ENCODE measurements at places on chromosomes 2 and 18. TPM values are rescaled to one million over a fixed set of nuclear protein-coding genes. Genes with fewer than 3 reads are reported as not detected.

The LHCGR gene
- total RNA-seq = not detected

The DNAJC5G gene
- not detected for total RNA-seq

The OTOF gene
- total RNA-seq = 0.36 TPM

The NEB gene
- total RNA-seq = 0.53 TPM

GRCh38 chr2:16655905-16656642 lies 9.6 kb downstream of the CYRIA start:
- DNase-seq = peak; percentile 25

The SOX11 gene
- total RNA-seq = 176 TPM

GRCh38 chr2:239150125-239151011 lies 250.5 kb downstream of the HDAC4 start:
- no peak for DNase-seq

- DNase-seq = no peak
These were observed 46.2 kb downstream of the TFCP2L1 start for GRCh38 chr2:121238828-121239227.

The ASPRV1 gene
- 0.30 TPM for total RNA-seq

GRCh38 chr2:238132463-238133450 lies 5.7 kb upstream of the KLHL30 start:
- DNase-seq = no peak

DNA sequence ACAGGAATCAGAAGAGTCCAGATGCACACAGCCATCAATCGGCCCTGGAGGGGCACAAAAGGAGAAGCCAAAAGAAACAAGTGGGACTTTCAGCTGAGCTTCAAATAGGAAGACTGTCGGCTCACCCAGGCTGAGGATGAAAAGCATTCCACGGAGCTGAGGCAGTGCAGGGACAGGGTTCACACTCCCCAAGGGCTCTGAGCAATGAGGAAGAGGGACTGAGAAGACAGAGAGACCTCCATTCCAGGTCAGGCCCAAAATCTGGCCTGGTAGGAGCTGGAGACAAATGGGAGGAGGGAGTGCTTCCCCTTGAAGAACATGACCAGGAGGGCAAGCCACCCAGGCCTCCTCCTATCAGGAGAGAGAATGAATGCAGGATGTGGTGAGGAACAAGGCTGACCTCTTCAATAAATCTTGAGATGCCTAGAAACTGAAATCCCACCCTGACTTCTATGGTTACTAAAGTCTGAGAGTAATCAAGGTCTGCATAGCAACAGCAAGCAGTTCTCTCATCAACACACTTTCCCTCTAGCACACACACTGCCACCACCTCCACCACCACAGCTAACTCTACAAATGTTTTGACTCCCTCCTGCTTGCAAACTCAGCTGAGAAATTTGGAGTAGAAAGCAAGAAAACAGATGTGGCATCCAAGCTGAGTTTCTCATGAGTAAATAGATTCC lies 434.4 kb downstream of the TNS1 start:
- DNase-seq = no peak

DNA sequence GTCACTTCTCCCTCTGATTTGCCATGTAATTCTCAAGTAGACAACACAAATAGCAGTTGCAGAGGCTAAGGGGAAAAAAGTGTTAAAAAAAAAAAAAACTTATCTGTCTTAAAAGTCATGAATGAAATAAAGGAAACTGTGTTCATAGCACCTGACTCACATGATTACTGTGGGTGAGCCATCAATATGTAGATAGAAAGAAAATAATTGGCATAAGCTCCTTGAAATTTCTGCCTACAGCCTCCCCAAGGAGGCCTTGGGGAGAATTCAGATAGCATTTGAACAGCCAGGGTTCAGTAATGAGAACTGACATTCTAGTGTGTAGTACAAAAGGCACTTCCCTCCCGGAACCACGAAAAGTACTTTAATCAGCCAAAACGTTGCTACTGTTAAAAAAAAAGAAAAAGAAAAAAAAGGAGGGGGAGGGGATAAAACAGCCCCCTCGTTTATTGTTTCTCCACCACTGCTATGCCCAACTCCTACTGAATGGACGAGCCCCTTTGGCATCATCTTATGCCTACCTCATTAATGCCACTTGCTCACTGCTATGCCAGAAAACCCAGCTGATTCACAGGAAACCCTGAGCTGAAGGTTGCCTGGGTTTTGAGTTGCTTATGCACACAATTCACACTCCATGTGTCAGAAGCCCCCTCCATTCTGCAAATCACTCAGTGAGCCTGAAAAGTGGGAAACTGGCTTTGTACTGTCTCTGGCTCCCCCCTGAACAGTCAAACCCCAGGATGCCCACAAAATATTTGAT lies 65.5 kb upstream of the KLF7 start:
- no peak for DNase-seq

- DNase-seq = no peak
These were observed 19.3 kb upstream of the RBBP8 start for GRCh38 chr18:22913861-22914260.

DNA sequence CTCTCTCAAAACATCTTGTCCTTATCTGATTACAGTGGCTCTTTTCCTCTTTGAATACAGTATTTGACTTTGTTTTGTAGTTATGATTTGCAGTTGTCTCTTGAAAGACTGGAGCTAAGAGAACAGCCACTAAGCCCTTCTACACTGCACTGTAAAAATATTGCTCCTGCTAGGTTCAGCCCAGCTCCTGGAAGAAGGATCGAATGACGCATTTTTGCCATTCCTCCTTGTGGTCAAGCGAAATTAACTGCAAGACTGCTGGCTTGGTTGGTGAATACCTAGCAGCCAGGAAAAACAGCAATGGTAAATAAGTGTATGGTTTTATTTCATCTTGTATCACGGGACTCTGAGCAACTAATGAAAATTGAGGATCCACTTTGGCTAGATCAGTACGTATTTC lies 407.8 kb upstream of the CDH2 start:
- DNase-seq = peak; percentile 53

The GNAL gene
- 26.8 TPM for total RNA-seq

DNA sequence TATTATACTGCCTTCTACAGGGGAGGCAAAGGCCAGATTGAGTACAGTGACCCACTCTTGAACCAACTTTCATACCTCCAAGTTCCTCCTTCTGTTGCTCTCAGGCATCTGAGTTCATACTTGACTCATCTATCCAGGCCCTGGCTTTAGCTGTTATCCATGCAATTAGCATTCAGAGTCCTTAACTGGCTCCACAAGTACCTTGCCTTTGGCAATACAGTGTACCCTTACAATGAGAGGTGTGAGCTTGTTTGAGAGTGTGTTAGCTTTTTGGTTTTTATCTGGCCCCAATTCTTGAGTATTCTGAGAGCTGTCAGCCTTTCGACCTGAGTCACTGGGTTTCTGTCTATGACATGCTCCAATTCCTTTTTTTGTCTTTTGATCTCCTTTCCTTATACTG lies 60.2 kb downstream of the EHD3 start:
- no peak for DNase-seq

The DSC1 gene
- total RNA-seq = not detected

GRCh38 chr18:80253236-80253635 lies 5.9 kb upstream of the PARD6G start:
- DNase-seq = no peak

GRCh38 chr2:16664809-16665747 lies 556 bp downstream of the CYRIA start:
- no peak for DNase-seq

GRCh38 chr2:110905217-110905616 lies 172.8 kb downstream of the ACOXL start:
- DNase-seq = no peak

DNA sequence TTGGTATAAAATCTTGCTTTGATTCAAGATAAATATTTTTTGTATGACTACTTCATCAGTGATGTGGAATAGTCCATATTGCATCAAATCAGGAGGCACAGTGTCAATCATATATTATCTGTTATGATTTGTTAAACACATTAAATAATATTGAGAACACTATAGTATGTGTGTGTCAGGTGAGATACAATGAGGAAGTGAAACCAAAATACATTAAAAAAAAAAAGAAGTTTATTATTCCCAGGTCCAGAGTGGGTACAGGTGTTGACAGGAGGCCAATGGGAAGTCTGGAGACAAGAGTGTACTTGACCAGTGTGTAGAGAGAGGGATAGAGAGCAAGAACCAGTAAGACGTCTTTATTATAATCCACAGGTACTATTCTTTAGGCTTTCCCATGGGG lies 292.6 kb downstream of the FSIP2 start:
- DNase-seq = no peak

The LIMS3 gene
- total RNA-seq = not detected

The ANKRD30B gene
- total RNA-seq = not detected

The EPHA4 gene
- 300 TPM for total RNA-seq

- no peak for DNase-seq
These were observed 83.4 kb upstream of the TXNDC2 start for GRCh38 chr18:9802175-9803062.

DNA sequence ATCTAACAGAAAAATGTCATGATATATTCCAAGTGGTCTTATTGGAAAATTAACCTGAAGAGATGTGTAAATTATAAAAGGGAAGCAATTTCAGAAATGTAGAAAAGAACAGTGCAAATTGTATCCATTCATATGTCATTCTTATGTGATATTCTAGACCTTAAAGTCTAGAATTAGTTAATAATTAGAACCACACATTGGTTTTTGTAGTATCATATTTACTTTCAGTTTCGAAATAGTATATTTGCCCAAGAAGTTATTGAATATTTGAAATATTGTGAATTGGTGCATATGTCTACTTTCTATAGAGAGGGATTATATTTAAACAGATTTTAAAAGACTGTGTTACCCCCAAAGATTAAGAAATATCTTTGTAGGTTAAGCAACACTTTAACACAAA lies 1348.6 kb upstream of the ACVR2A start:
- DNase-seq = no peak

The RAB27B gene
- total RNA-seq = 0.43 TPM

- DNase-seq = no peak
These were observed 223.8 kb upstream of the SPRED2 start for GRCh38 chr2:65656160-65656718.

DNA sequence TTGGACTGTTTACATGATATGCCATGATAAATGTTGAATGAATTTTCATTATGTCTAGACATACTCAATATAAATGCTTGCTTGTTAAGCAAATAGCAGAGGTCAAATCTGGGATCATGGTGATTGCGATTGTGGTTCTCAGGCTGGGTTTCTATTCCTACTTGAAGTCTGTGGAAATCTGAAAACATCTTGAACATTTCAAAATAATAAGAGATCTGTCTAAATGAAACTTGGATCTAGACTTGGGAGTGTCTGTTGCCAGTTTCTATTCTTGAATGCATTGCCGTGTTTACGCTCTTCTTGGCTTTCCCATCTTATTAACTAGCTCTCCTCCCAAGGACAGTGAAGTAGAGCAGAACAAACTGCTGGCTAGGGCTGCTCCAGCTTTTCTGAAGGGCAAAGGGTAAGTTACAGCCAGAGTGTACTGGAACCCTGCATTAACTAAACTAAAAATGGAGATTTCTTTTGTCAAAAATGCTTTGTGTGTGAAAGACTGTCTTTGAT lies 127.7 kb downstream of the DTNA start:
- DNase-seq = no peak

- DNase-seq = no peak
These were observed 1162.0 kb upstream of the SLC39A10 start for GRCh38 chr2:194495046-194495445.

DNA sequence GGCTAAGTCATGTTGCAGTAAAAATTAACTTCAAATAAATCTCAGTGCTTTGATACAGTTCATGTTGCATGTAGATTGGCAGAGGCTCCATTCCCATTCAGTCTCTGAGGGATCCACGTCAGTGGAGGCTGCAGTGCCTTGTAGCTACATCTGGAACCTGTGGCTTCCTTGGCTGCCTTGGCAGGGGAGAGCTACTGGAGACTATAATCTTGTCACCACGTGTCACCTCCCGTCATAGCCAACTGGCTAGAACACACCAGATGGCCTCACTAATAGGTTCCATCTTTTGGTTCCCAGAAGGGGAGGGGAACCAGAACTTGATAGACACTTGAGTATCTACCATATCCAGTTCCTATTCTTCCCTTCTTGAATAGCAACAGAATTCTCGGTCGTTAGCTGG lies 28.4 kb downstream of the E2F6 start:
- DNase-seq = no peak

DNA sequence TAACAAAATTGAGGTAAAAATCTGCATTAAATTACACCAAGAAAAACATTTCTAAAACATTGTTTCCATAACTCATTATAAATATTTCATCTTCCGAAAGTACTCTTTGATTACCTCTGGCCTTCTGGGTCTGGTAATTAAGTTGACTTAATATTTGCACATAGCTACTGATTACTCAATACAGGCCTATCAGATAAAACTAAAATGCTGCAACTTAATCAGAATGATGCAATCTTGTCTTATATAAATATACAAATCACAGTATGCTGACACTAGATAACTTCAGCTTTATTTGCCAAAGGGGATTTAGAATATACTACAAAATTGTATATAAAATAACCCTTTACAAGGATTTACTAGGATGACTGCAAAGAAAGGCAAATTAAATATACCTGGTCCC lies 49.3 kb downstream of the SLC35F5 start:
- no peak for DNase-seq

GRCh38 chr2:61775956-61776570 lies 77.8 kb downstream of the FAM161A start:
- DNase-seq = no peak

- DNase-seq = peak; percentile 9
These were observed 95.8 kb downstream of the KYNU start for GRCh38 chr2:142973160-142973821.

The PDE1A gene
- total RNA-seq = 0.06 TPM

DNA sequence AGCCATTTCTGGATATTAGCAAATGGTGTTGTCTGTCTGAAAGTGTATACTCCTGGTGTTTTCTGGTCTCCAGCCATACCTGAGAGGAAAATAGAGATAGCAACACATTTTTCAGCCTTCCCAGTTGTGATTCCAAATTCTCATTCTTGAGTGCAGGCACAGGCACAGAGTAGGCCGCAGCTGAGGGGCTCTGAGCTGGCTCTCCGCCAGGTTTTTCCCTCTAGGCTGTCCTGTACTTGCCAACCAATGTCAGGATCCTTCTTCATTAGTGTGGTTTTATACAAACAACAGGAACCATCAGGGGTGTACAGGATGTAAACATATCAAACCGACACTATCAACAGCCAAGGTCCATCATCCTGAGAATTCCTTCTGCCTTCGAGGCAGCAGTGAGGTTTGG lies 1733.6 kb upstream of the CELF4 start:
- DNase-seq = no peak

DNA sequence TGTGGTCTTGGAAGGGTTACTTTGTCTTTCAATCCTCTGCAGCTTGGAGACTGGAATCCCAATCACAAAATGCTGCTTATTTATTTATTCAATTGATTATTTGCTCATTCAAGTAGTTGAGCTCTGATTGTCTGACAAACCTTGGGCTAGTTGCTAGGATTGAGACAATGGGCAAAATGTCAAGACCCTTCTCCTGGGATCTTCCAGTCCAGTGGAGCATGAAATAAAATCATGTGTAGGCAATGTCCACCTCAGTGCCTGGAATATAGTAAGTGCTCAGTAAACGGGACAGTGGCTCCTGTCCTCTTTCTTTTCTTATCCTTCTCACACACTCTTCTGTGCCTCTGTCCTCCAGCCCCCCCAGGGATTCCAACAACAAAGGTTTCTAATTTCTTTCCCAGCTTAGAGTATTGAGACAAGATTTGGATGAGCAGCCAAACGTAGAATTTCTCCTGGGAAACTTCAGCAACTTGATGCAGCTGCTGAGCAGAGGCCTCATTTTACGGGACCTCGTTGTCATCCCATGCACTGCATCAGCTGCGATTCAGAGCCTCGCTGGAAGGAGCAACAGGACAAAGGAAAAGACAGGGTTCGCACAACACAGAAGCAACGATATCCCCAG lies 545.0 kb downstream of the SOX11 start:
- DNase-seq = no peak

The FSHR gene
- not detected for total RNA-seq

GRCh38 chr2:43131890-43132682 lies 94.3 kb downstream of the ZFP36L2 start:
- no peak for DNase-seq

- DNase-seq = no peak
These were observed 199.5 kb downstream of the TTC32 start for GRCh38 chr2:19702267-19702666.
